ENCODE measurements at places on chromosomes 13 and 19. TPM values are rescaled to one million over a fixed set of nuclear protein-coding genes. Genes with fewer than 3 reads are reported as not detected.

ANKLE1 gene
- 9.2 TPM for total RNA-seq

IGFL1 gene
- not detected for total RNA-seq

ATP4B gene
- total RNA-seq: not detected

ZNF708 gene
- total RNA-seq: 17.7 TPM

ARHGAP45 gene
- 481 TPM for total RNA-seq

RNF225 gene
- 0.70 TPM for total RNA-seq

PNKP gene
- 133 TPM for total RNA-seq

VPS36 gene
- total RNA-seq: 42.5 TPM

NUCB1 gene
- 185 TPM for total RNA-seq

KLK4 gene
- total RNA-seq: not detected

ERICH4 gene
- total RNA-seq: not detected

SIGLEC5 gene
- total RNA-seq: not detected

DNA sequence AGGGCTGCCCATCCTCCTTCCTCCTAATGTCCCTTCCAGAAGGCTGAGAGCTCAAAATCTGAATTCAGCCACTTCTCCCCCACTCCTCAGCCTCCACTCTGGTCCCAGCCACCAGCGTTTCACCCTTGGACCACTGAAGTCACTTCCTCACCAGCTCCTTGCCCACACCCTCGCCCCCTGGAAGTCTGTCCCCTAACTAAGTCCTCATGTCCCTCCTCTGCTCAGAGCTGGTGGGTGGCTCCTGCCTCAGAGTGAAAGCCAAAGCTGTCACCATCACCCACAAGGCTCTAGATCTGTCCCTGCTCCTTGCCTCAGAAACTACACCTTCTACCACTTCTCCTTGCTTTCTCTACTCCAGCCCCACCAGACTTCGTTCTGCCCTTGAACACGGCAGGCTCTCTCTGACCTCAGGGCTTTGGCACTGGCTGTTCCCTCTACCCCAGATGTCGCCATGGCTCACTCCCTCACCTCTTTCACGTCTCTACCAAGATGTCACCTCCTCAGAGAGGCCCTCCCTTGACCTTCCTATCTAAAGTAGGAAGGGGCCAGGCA lies 1.7 kb downstream of the ERCC1 start:
- H3K36me3 ChIP-seq: peaks cover 10% of the 10 kb centered on the region
- no peaks in the 10 kb centered on the region for H3K27me3 ChIP-seq
- peak overlapping the region; percentile 77 for H3K27ac ChIP-seq
- peak overlapping the region; percentile 27 for H3K4me3 ChIP-seq

- H3K4me1 ChIP-seq: peaks cover 32% of the 10 kb centered on the region
- peaks cover 27% of the 10 kb centered on the region for H3K36me3 ChIP-seq
- peak; percentile 74 for DNase-seq
- H3K4me3 ChIP-seq: peak within 1 kb of the TSS; percentile 98
- H3K27ac ChIP-seq: peak within 1 kb of the TSS; percentile 97
- H3K27me3 ChIP-seq: no peaks in the 10 kb centered on the region
These were observed at the start of gene ARHGEF1 for GRCh38 chr19:41882568-41883462. ARHGEF1 (plus strand) TSS chr19:41883184; CDS start chr19:41888083, 4,899 bp downstream.

DNA sequence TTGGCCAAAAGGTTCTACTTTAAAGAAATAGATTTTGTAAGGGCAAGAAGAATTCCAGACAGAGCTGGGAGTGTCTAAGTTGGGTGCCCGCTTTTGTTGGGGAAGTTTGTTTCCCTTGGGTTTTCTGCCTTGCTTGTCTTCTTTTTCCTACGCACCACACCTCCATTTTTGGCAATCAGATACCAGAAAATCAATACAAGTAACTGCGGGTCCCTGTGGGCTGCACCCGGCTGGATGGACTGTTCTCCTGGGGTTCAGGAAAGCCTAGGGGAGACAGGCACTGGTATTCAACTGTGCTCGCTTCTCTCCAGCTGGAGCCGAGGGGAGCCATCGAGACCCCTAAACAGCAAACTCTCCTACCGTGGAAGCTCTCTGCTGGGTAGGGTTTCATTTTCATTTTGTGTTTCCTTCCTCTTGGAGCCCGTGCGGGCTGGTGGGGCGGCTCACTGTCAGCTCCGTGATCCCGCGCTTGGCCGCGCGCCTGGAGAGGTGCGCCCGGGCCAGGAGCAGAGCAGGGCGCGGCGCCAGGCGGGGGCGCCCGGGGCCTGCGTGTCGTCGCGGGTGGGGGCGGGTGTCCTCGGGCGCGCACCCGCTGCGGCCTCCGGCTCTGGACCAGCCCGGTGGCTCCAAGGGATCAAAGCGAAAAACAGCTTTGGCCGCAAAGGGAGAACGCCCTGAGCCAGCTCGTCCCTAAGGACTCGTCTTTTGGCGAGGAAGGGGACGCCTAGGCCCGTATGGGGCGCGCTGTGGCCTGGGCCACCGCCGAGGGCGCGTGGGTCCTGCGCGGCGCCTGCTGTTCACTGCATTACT lies 347.2 kb downstream of the ZNF536 start:
- peaks cover 7% of the 10 kb centered on the region for H3K4me1 ChIP-seq
- H3K36me3 ChIP-seq: no peaks in the 10 kb centered on the region
- peak overlapping the region; percentile 74 for H3K4me3 ChIP-seq
- peaks cover 10% of the 10 kb centered on the region for H3K27me3 ChIP-seq
- peak; percentile 50 for DNase-seq

- H3K4me3 ChIP-seq: peak overlapping the region; percentile 63
- H3K4me1 ChIP-seq: peaks cover 32% of the 10 kb centered on the region
- peaks cover 40% of the 10 kb centered on the region for H3K36me3 ChIP-seq
- H3K27me3 ChIP-seq: no peaks in the 10 kb centered on the region
These were observed 1.3 kb upstream of the RPS9 start for GRCh38 chr19:54199401-54199800.

DNA sequence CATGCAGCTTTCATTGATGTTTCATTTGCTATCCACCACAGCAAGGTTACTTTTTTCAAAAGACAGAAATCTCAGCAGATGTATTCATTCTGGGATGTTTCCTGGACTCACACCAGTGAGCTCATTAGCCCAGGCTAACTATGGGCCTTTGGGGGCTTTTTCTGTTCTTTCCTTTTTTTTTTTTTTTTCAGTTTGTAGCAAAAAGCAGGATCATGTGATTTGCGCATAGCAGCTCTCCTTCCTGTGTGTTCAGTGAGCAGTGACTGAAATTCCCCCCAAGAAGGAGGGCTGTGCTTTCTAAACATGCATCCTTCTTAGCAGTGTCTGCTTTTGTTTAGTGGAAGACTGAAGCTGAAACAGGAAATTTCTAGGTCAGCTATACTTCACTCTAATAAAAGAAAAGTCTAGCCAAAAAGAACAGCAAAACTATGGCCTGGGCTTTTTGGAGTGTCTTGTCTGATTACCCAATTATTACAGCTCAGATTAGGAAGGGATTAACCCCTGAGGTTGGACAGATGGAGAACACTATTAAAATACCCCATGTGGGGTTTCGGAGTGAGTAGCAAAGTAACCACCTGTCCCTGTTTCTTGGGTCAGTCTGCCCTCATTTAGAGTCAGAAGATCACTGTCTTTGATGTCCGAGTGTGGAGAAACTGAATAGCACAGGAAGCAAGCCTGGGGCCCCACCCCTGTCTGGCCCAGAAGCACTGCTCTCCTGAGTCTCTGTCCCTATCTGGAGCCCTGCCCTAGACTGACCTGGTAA lies 8.9 kb upstream of the AMER2 start:
- H3K36me3 ChIP-seq: no peaks in the 10 kb centered on the region
- H3K4me1 ChIP-seq: peaks cover 2% of the 10 kb centered on the region
- H3K27ac ChIP-seq: no peak overlapping the region
- H3K4me3 ChIP-seq: no peak overlapping the region
- DNase-seq: no peak
- peaks cover 59% of the 10 kb centered on the region for H3K27me3 ChIP-seq

DNA sequence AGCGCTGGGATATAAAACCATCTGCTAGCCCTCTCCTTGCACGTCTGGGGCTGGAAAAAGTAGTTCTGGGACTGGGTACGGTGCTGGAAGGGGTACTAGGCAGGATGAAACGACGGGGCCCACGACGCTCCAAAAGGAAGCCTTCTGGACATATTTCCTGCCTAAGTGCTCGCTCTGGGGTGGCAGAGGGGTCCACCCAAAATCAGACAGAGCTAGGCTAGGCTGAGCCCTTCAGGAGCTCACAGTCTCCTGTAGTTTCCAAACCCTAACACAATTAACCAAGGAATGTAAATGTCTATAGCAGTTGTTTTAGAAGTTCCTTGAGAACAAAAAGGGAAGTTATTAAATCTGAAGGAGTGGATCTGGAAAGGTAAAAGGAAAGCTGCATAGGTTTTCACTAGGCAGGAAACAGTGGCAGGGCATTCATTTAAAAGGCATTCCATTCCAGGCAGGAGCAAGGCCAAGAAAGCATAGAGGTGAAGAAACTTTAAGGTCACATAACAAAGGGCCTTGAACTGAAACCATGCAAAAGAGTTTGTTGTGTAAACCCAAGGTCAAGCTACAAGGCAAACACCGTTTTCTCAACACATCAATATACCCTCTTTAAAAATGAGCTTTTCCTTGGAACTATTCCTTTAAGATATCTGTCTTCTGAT lies 634 bp upstream of the DIAPH3 start:
- DNase-seq: no peak
- H3K27me3 ChIP-seq: no peaks in the 10 kb centered on the region
- H3K4me3 ChIP-seq: peak overlapping the region; percentile 94
- H3K4me1 ChIP-seq: peaks cover 35% of the 10 kb centered on the region

- peaks cover 19% of the 10 kb centered on the region for H3K4me1 ChIP-seq
- peaks cover 1% of the 10 kb centered on the region for H3K36me3 ChIP-seq
- no peak overlapping the region for H3K4me3 ChIP-seq
- H3K27me3 ChIP-seq: no peaks in the 10 kb centered on the region
- H3K27ac ChIP-seq: no peak overlapping the region
These were observed 34.6 kb upstream of the SLC46A3 start for GRCh38 chr13:28753208-28753892.

DNA sequence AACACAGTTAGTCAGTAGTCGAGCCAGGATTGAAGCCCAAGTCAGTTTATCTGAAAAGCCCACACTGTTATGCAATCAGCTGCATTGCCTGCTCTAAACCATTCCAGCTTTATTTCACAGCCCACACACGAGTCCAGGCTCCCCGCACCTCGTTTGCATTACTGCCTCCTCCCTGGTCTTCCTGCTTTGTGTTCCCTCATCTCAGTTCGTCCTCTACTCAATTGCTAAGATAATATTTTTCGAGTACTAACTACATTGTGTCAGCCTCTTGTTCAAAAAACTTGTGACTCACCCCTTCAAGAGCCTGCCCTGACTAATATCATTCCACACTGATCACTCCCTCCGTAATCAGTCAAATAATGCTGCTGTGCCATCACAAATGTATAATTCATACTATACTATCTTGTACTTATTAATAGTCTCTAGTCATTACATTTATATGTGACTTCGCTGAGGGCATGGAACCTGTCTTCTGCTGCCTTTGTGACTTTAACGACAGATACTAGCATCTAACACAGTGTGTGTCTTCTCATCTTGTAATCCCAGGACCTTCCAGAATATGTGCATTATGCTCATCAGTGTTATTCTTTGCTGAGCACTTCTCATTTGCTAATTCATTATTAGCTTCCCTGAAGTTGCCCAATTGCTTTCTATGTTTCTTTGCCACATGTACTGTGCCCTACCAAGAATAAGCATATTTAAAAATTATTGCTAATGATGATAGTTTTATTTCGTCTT lies 26.2 kb upstream of the WDFY2 start:
- H3K4me3 ChIP-seq: no peak overlapping the region
- DNase-seq: no peak
- peaks cover 39% of the 10 kb centered on the region for H3K4me1 ChIP-seq

DNA sequence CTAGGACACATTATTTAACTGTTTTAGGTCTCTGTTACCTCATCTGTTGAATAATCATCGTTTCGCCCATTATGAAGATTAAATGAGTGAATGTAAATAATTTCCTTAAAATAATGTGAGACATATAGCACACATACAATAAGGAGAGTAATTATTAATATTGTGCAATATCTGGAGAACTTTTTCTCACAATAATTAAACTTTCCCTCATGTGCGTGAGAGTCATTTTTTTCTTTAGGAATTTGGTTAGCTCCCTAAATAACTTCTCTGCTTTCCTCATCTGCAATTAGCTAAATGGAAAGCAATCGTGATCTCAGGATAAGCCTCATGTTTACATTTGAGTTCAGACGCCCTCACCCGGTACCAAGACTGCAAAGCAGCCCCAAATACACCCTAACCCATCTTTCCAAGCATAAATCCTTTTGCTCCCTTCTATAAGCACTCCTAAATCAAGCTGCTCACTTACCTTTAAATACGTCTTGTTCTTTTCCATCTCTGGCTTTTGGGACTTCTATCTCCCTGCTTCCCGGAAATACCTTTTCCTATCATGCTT lies 78.8 kb downstream of the MZT1 start:
- H3K36me3 ChIP-seq: no peaks in the 10 kb centered on the region
- H3K4me3 ChIP-seq: no peak overlapping the region
- H3K27ac ChIP-seq: no peak overlapping the region

DNA sequence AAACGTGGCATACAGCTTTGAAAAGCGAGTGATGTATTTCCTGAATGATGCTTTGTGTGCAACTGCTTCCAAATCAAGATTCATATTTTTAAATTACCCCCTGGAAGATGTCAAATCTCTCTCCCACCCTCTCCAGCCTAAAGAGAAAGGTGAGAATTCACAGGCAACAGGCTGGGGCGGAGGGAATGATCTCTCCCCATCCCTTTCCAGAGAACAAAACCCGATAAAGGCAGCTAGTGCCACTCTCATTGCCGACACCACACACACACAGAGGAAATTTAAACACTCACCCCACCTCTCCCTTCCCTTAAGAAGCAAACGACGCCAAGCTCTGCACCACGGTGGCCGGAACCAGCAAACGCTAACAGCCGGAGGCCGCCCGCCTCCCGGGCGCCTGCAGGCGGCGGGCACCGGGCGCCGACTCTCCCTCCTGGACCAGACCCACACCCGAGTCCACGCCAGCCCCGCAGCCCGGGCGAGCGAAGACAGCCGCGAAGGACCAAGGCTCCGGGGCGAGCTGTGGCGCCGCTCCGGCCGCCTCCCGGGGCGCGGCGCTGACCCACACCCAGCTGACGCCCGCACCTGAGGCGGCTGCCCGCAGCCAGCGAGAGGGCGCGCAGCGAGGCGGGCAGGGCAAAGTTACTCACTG lies 477 bp downstream of the LNX2 start:
- no peaks in the 10 kb centered on the region for H3K27me3 ChIP-seq
- peak; percentile 59 for DNase-seq
- peaks cover 22% of the 10 kb centered on the region for H3K36me3 ChIP-seq
- peak overlapping the region; percentile 91 for H3K4me3 ChIP-seq
- H3K27ac ChIP-seq: peak overlapping the region; percentile 84

DNA sequence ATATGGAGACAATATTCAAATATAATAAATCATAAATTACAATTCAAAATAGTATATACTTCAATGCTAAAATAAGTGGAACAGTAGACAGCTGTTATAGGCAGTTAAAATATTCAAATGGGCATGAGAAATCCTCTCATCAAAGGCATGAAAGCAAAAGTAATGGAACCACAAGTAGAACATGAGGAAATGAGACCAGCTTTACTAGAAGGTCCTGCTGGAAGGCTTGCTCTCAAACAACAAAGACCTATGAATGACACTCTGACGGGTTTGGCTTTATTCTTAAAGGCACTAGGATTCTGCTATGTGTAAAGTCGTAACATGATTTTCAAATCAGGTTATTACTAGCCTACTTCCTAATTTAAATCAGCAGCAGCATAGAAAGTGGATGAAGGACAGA lies 148.1 kb downstream of the VWA8 start:
- no peak for DNase-seq
- H3K36me3 ChIP-seq: peaks cover 41% of the 10 kb centered on the region
- no peak overlapping the region for H3K27ac ChIP-seq
- H3K4me1 ChIP-seq: peaks cover 14% of the 10 kb centered on the region

- no peaks in the 10 kb centered on the region for H3K4me1 ChIP-seq
- H3K27ac ChIP-seq: no peak overlapping the region
- H3K27me3 ChIP-seq: peaks cover 26% of the 10 kb centered on the region
These were observed 18.0 kb upstream of the RFXAP start for GRCh38 chr13:36801035-36801434.

GRCh38 chr13:39777021-39777420 lies 121.6 kb downstream of the COG6 start:
- no peaks in the 10 kb centered on the region for H3K27me3 ChIP-seq
- peaks cover 28% of the 10 kb centered on the region for H3K4me1 ChIP-seq
- peaks cover 6% of the 10 kb centered on the region for H3K36me3 ChIP-seq

All from activated CD8-positive, alpha-beta memory T cell treated with anti-CD3 and anti-CD28 coated beads, Interleukin-2, amount 10 ng/mL, durations not matched to agents 7 days and 5 days (primary cell).